Left lung (tissue), 14 donors: ENCODE measurements at places on chromosomes 7 and 10.

DNA sequence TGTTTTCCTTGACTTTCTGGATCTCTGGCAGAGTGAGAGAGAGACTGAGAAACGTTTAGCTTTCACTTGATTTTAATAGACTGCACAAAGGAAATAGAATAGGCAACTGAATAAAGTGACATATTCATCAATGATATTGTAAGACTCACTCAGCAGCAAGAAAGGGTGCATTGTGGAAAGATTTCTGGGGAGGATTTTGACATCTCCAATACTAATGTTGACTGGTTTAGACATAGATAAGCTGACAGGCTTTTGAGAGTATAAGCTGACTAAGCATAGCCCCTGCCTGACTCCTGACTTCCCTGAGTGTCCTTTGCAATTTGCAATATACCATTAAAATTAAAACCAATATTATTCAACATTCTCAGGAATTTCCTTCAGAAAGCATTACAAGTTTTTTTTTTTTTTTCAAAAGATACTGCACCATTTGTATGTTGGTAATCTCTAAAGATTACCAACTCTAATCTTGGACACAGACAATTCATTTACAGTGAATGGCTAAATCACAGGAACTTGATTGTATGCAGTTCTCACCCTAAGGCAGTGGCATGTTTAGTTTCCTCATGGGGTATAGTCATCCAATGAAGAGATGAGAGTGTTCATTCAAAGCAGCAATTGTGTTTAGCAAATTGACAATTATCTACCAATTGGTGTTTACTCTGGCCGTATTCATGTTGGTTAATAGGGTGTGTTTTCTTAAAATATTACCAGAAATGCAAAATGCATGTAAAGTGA lies 325.6 kb downstream of the SORCS3 start:
- DNase-seq = no peak

GRCh38 chr7:118052336-118052735 lies 131.6 kb upstream of the LSM8 start:
- no peak for DNase-seq

GRCh38 chr7:66409493-66409892 lies 204.4 kb downstream of the TPST1 start:
- DNase-seq = no peak

GRCh38 chr7:38893061-38893460 lies 15.9 kb downstream of the VPS41 start:
- no peak for DNase-seq
